Effector CD4-positive, alpha-beta T cell (primary cell): ENCODE measurements at places on chromosomes 5 and 9.
A peak's percentile ranks its signal among the peaks of the same experiment; 100 is the strongest.

- no peak for DNase-seq
Measured at GRCh38 chr5:34620185-34620584, 35.9 kb upstream of the RAI14 start.

- DNase-seq = no peak
Measured at GRCh38 chr9:98171176-98171925, 21.1 kb downstream of the CORO2A start.

- no peak for DNase-seq
Measured at GRCh38 chr5:40962207-40962955, 53.1 kb downstream of the C7 start.

DNA sequence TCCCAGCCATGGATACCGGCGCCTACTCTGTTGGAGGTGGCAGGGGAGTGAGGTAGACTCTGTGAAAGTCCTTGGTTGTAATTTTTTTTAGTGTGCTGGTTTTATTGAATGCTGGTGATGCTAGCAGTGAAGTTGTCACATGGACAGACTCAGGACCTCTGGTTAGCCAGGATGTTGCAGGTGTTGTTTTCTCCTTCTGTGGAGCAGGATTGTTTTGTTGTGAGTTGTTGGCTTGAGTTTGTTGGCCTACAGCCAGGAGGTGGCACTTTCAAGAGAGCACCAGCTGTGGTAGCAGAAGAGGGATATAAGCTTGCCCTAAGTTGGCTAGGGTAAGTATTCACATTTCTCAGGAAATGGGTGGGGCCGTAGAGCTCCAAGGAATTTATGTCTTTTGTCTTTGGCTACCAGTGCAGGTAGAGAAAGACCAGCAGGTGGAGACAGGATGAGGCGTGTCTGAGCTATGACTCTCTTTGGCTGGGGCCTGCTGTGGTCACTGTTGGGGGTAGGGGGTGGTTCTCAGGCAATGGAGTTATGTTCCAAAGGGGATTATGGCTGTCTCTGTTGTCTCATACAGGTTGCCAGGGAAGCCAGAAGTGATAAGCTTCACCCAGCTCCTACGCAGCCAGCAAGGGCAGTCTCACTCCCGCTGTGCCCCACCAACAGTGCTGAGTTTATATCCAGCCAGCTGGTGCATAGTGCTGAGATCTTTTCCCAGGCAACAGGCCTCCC is 248.7 kb downstream of the TAF11L14 start:
- DNase-seq = no peak

GRCh38 chr9:2758162-2758897 is 41.0 kb downstream of the KCNV2 start:
- DNase-seq = no peak

GRCh38 chr5:29262339-29263123 is 1931.0 kb upstream of the CDH6 start:
- no peak for DNase-seq

GRCh38 chr5:61048534-61048933 is 103.5 kb downstream of the NDUFAF2 start:
- no peak for DNase-seq

DNA sequence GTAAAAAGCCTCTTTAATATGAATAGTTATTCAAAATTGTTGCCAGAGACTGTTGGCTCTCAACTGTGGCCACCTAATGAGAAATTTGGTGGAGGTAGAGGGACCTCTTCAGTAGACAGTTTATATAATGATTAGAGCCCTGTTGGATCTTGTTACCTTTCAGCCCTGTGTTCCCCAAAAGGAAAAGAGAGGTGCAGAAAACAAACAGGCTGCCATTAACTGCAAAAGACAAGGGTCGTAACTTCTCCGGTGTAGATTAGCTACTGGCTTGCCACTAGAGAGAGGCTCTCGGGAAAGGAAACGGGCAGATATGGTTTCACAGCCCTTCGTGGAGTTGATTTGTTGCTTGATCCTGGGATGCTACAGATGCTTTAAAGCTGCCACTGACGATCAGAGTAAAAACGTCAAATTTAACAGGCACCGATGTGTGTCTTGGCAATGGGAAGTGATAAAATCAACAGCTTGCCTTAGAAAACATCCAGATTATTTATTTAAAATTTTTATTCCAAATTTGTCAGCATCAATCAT is 7.8 kb downstream of the FST start:
- no peak for DNase-seq

- DNase-seq = no peak
Measured at GRCh38 chr9:33750839-33751339, 44.5 kb upstream of the PRSS3 start.

GRCh38 chr5:14011089-14012020 is 66.9 kb upstream of the DNAH5 start:
- DNase-seq = no peak

DNA sequence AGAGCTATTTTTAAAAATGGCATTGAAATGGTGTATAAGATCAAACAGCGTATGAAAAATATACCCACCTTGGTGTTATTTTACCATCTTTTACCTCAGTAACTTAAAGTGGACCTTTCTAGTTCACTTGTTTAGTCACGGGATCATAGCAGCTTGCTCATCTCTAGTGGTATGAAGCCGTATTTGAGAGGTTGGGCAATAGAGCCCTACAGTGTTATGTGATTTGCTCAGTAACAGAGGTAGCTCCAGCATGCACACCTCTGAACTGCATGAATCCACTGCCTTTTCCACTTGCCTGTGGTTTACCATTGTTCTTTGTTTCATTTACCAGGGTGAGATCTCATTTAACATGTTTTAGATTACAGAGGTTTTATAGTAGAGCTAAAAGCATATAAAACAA is 134.4 kb downstream of the ATG10 start:
- DNase-seq = no peak

- DNase-seq = peak; percentile 47
Measured at GRCh38 chr5:68251386-68251785, 35.8 kb downstream of the PIK3R1 start.

- no peak for DNase-seq
Measured at GRCh38 chr5:139806726-139807646, 11.4 kb downstream of the PSD2 start.

GRCh38 chr9:92517046-92517445 is 18.7 kb downstream of the ECM2 start:
- no peak for DNase-seq

GRCh38 chr5:3157214-3157613 is 405.7 kb upstream of the IRX2 start:
- DNase-seq = no peak

GRCh38 chr9:6382681-6383080 is 30.3 kb upstream of the UHRF2 start:
- DNase-seq = no peak

DNA sequence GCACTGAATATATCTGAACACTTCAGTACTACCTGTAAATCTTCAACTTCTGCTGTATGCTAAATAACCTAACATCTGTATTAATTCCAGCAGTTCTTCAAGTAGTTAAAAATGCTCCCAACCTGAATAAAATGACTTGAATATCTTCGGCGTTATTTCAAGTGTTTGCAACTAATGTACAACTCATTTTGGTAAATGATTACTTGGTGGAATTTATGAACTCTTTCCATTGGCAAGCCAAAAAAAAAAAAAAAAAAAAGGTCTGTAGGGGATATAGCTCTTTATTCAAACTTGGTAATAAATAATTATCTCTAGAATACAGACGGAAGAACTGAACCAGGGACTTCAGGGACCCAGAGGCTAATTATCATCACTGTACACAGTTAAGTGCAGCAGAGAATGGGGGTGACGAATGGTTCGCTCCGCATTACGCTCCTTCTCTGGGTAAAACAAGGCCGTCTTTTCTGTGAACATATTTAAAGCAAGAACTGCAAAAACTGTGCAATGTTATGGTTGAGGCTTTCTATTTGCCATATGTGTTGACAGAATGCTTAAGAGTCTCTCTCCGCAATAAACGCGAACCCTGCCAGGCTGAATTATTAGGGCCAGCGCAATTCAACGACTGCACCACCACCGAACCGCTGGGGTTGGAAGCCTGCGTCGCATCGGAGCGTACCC is 1.9 kb upstream of the ERBIN start:
- no peak for DNase-seq

- DNase-seq = no peak
Measured at GRCh38 chr9:71655141-71655540, 113.2 kb downstream of the CEMIP2 start.

GRCh38 chr9:128807827-128808226 is 10.5 kb upstream of the ENDOG start:
- no peak for DNase-seq

DNA sequence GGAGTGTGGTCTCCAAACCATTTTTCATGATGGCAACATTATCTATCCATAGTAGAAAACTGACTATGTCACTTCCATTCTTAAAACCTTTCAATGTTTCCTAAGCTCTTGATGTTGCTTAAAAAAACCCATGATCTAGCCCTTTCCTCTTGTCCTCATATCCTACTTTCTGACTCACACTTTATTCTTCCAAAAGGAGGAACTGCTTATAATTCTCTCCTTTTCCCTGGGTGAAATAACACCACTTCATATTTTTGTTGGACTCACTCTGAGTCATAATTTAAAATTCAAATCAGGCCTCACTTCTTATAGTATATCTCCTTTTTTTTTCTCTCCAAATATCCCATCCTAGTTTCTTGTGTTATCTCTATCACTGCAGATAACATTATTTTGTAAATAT is 513.9 kb downstream of the MAN2A1 start:
- no peak for DNase-seq

GRCh38 chr9:89383030-89383720 is 64.9 kb downstream of the SECISBP2 start:
- no peak for DNase-seq

- DNase-seq = no peak
Measured at GRCh38 chr9:116661037-116661954, 25.8 kb upstream of the TRIM32 start.

DNA sequence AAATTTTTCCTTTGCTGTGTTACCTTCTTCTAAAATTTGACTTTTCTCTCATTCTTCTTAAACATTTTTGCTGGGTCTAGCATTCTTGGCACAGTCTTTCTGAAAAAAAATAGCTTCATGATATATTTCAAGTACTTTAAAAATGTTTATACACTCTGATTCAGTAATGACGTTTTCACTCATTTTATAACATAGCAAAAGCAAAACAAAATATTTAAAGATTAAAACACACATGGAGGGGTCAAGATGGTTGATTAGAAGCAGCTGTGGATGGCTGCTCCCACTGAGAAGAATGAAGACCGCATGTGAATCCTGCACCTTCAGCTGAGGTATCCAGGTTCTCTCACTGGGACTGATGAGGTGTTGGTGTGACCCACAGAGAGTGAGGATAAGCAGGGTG is 188.2 kb downstream of the SGCD start:
- DNase-seq = no peak

DNA sequence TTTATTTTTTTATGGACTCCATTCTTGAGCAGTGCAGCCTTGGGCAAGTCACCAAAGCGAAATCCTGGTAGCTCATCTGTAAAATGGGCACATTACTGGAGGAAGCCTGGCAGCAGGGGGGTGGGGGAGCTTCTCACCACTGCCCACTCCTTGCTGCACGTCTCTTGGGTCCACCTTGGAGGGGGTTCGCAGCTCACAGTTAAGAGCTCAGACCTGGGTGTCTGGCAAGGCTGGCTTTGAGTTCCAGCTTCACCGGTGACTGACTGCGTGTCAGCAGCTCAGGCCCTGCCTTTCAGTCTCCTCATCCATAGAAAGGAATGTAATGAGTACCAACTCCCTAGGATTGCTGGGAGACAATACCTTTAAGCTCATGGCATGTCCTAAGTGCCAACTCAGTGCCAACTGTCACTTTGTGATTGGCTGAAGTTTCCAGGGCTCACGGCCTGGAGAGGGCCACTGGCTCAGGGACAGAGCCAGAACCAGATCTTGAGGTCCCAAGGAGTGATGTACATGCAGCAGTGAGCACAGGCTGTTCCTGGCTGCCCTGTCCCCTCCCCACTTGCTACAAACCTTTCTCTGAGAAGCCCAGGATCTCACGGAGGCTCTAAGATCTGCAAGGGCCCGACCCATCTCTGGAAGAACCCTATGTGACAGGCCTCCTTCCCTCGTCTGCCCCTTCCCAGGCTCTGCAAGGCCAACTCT is 72.9 kb downstream of the C9orf50 start:
- no peak for DNase-seq

DNA sequence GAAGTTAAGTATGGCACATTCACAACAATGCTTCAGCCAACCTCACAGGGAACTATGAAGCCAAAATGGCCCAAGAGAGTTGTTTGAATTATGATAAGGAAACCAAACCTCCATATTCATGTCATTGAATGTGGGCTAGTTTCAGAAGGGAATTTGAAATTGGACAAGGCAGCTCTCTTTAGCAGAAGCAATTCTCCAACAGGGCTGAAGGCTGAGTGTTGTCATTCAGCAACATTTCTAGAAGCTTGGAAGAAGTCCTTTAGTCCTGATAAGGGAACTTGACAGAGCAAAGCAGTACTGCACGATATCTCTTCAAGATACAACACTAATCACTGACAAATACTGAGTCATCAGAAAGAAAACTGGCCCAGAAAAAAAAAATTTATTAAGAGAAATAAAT is 115.4 kb downstream of the SLC25A46 start:
- DNase-seq = no peak

- DNase-seq = no peak
Measured at GRCh38 chr9:118414676-118415075, 710.5 kb downstream of the TLR4 start.

- no peak for DNase-seq
Measured at GRCh38 chr5:18024542-18024941, 390.3 kb downstream of the TAF11L14 start.

- DNase-seq = no peak
Measured at GRCh38 chr9:125330587-125330986, 69.0 kb downstream of the GAPVD1 start.

DNA sequence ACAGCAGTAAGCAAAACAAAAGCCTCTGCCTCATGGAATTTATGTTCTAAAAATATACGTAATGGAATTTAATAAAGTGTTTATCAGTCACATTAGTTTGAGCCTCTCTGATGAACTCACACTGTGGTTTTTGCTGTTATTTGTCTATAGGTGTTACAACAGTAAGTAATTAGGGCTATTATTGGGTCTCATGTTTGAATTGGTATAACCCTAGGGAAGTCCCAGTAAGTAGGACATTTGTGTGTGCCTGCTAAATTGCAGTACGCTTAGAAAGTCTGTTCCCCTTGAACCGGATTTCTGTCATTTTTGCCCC is 197.6 kb downstream of the NR3C1 start:
- no peak for DNase-seq

- DNase-seq = no peak
Measured at GRCh38 chr5:151258816-151259215, 5.8 kb downstream of the GM2A start.

DNA sequence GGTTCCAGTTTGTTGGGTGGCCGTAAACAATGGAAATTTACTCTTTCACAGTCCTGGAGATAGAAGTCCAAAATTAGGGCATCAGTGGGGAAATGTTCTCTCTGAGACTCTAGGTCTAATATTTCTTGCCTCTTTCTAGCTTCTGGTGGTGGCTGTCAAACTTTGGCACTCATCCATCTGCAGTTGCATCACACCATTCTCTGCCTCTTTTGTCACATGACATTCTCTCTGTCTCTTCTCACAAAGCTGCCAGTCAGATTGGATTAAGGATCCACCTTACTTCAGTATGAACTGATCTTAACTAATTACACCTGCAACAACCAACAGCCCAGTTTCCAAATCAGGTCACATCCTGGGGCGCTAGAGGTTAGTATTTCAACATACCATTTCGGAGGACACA is 222.9 kb upstream of the FTMT start:
- DNase-seq = no peak
